ENCODE measurements at places on chromosomes 12 and 14. TPM values are rescaled to one million over a fixed set of nuclear protein-coding genes. Genes with fewer than 3 reads are reported as not detected.

- H3K4me3 ChIP-seq, result no peak overlapping the region
- DNase-seq, result no peak
- no peaks in the 10 kb centered on the region for H3K4me1 ChIP-seq
- peaks cover 94% of the 10 kb centered on the region for H3K27me3 ChIP-seq
- no peaks in the 10 kb centered on the region for H3K36me3 ChIP-seq
Measured at GRCh38 chr12:117091758-117092510, 7.3 kb downstream of the TESC start.

The SDR9C7 gene
- not detected for total RNA-seq

The ABCD4 gene
- total RNA-seq, result 179 TPM

The NEDD8 gene
- 134 TPM for total RNA-seq

Data from PC-9 (cell line).